Activated CD4-positive, alpha-beta T cell treated with anti-CD3 and anti-CD28 coated beads, Interleukin-2, amount 10 ng/mL, durations not matched to agents 24 days and 14 days (primary cell): ENCODE measurements at places on chromosomes 4 and X. TPM values are rescaled to one million over a fixed set of nuclear protein-coding genes. Genes with fewer than 3 reads are reported as not detected.

- DNase-seq: peak; percentile 76
Measured at GRCh38 chrX:15749642-15750610, 11.9 kb downstream of the CA5B start.

DNA sequence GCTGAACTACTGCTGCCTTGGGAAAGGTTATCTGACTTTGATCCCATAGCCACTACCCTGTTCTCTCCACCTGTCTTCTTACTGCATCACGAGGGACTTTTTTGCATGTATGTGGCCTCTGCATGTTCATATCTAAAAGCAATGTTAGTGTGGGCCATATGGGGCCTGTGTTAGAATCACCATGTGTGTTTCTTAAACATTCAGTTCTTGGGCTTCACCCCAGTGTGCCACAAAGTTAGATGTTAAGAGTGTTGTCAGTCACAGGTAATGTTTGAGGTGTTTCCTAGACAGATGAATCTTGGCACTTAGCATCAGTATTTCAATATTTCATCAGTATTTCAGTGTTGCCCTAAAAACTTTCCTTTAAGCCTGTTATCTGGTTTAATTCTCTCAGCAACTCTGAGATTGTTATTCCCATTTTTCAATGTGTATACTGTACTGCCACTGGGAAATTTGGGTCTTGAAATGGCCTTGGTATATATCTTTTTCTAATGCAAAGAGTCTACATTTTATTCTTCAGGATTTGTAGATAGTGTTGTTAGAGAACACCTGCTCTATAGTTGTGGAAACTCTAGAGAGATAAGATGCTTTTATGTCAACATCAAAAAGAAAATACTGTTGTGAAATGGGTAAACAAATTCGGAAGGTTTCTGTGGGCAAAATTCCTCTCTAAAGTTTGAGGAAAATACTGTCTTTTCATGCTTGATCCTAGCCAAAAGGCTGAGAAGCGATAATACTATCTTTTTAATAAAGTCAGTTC is 259.7 kb downstream of the BMPR1B start:
- DNase-seq: no peak

DNA sequence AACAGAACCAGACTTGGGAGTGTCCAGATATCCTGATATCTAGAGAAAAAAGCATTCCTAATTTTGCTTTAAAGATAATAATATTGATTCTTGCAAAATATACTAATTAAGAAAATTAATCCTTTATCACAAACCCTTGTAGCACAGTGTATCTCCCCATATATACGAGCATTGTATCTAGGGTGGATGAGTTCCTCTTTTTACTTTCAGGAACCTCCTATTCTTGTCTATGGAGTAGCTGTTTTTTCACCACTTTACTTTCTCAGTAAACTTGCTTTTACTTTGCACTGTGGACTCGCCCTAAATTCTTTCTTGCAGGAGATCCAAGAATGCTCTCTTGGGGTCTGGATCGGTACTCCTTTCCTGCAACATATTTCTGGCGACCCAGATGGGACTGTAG is 103.9 kb downstream of the GLUD2 start:
- DNase-seq: no peak

- DNase-seq: peak; percentile 82
Measured at GRCh38 chr4:8200302-8200975, 1.3 kb downstream of the SH3TC1 start.

GRCh38 chr4:39068907-39069306 is 6.9 kb downstream of the KLHL5 start:
- DNase-seq: no peak

GRCh38 chr4:3403348-3403906 is 38.3 kb upstream of the HGFAC start:
- no peak for DNase-seq

- DNase-seq: no peak
Measured at GRCh38 chrX:131955099-131955777, 67.9 kb upstream of the STK26 start.

DNA sequence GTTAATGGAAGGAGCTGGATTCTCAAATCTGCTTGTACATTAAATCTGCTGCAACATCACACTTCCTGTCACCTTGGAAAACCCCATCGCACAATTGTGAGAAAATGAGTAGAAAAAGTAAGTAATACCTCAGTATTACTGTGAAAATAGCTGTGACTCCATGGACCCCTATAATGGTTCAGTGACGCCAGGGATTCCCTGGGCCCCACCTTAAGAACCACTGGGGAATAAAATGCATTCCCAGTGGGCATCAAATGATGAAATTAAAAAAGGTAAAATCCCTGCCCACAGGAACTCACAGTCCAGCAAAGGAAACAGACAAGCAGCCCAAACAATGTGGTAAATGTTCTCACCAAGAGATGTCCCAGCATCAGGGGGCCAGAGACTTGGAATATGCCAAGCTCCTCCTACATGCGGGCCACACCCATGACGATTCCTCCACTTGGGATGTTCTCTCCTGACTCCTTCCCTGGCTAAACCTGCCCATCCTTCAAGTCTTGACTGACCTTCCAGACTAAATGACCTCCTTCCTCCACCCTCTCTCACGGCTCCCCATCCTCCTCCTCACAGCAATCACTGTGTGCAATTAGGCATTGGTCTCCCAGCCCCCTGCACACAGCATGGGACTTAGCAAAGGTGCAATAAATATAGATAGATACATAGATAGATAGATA is 2.6 kb downstream of the EVC2 start:
- no peak for DNase-seq

- no peak for DNase-seq
Measured at GRCh38 chr4:18242919-18243693, 221.6 kb upstream of the LCORL start.

- no peak for DNase-seq
Measured at GRCh38 chr4:6909970-6910339, 329 bp downstream of the TBC1D14 start.

DNA sequence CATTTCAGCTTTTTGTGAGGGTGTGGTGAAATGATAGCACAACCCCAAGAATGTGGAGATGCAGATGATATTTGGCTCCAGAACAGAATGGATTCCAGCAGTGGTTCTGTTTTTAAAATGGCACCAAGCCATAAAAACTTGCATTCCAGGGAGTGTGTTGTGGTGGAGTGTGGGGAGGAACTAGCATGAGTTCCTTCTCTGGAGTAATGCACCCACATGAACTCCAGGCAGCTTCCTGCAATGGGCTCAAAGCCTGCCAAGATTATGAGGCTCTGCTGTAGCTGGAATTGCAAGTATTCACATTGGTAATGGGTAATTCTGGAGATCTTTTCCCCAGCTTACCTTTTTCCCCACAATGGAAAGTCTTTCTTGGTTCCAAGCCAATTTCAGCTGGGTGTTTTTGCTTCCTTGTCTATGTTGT is 161.4 kb downstream of the RAB28 start:
- no peak for DNase-seq

GRCh38 chrX:37767430-37767829 is 12.4 kb upstream of the CYBB start:
- no peak for DNase-seq

DNA sequence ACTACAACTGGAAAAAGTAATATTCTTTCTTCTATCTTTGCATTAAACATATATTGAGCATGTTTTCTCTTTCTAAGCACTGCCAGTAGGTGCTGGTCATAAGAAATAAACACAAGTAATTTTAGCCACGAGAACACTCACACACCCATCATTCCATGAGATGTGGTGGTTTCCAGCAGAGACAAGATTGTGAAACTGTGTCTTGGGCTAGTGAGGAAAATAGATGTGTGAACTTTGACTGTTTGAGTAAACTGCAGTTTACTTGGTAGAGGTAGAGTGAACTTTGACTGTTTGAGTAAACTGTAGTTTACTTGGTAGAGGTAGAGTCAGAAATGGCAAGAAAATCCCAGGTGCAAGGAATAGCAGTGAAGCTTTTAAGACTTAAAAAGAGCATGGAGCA is 300.9 kb upstream of the HS3ST1 start:
- DNase-seq: no peak

GRCh38 chrX:134480061-134480460 is 20.1 kb downstream of the HPRT1 start:
- no peak for DNase-seq

- DNase-seq: no peak
Measured at GRCh38 chrX:37509349-37509748, 62.1 kb upstream of the LANCL3 start.

DNA sequence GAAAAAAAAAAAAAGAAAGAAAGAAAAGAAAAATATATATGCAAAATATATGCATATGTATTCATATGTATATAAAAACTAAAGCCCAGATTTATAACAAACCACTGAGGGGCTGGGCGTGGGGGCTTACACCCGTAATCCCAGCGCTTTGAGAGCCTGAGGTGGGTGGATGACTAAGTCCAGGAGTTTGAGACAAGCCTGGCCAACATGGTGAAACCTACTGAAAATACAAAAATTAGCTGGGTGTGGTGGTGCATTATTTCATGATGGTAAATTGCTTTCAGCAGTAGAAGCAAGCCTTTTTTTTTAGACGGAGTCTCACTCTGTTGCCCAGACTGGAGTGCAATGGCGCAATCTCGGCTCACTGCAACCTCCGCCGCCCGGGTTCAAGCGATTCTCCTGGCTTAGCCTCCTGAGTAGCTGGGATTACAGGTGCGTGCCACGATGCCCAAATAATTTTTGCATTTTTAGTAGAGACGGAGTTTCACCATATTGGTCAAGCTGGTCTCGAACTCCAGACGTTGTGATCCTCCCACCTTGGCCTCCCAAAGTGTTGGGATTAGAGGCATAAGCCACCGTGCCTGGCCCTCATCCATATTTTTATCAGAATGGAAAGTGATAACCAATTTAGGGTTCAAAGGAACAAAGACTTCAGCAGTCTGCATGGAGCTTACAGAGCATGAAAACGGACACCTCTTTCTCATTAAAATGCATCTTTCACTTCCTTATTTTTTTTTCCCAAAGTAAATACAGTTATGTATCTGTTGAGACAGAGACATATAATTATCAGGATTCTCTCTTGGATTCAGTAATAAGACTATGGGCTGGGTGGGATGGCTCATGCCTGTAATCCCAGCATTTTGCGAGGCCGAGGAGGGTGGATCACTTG is 27.7 kb upstream of the MOB1B start:
- no peak for DNase-seq

DNA sequence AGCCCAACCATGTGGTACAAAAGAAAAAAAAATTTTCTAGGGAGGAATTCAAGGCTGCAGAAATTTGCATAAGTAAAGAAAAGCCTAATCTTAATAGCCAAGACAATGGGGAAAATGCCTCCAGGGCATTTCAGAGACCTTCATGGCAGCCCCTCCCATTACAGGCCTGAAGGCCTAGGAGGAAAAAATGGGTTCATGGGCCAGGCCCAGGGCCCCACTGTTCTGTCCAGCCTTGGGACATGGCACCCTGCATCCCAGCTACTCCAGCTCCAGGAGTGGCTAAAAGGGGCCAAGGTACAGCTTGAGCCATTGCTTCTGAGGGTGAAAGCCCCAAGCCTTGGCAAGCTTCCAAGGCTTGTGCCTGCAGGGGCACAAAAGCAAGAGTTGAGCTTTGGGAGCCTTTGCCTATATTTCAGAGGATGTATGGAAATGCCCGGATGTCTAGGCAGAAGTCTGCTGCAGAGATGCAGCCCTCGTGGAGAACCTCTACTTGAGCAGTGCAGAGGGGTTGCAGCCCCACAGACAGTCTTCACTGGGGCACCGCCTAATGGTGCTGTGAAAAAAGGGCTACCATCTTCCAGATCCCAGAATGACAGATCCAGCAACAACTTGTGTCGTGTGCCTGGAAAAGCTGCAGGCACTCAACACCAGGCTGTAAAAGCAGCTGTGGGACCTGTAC is 111.0 kb downstream of the ANXA10 start:
- DNase-seq: no peak

Gene MAGEB16
- not detected in 2 replicates for total RNA-seq

Gene F8A3
- 24.4 and 29.1 TPM in 2 replicates for total RNA-seq

Gene F8A2
- total RNA-seq: not detected in 2 replicates

Gene AFM
- total RNA-seq: not detected in 2 replicates

Gene EDA2R
- total RNA-seq: 2.7 and 3.6 TPM in 2 replicates

Gene RTL3
- not detected in 2 replicates for total RNA-seq

Gene TRPC5OS
- not detected in 2 replicates for total RNA-seq

Gene FAM47A
- not detected in 2 replicates for total RNA-seq

Gene SEL1L3
- total RNA-seq: 33.9 and 35.3 TPM in 2 replicates

Gene CRMP1
- total RNA-seq: not detected in 2 replicates

Gene SHROOM3
- 0.02 and 0.05 TPM in 2 replicates for total RNA-seq

Gene REPS2
- total RNA-seq: not detected in 2 replicates

Gene GAGE12H
- not detected in 2 replicates for total RNA-seq

Gene ARHGEF38
- not detected in 2 replicates for total RNA-seq

Gene BEND2
- total RNA-seq: not detected in 2 replicates

Gene INPP4B
- 39.8 and 42.5 TPM in 2 replicates for total RNA-seq

Gene ANXA10
- not detected in 2 replicates for total RNA-seq

Gene FDCSP
- total RNA-seq: not detected in 2 replicates

Gene MMRN1
- not detected in 2 replicates for total RNA-seq

Gene FMR1NB
- total RNA-seq: not detected in 2 replicates
